ENCODE measurements at places on chromosomes 4 and X.
A peak's percentile ranks its signal among the peaks of the same experiment; 100 is the strongest.

DNA sequence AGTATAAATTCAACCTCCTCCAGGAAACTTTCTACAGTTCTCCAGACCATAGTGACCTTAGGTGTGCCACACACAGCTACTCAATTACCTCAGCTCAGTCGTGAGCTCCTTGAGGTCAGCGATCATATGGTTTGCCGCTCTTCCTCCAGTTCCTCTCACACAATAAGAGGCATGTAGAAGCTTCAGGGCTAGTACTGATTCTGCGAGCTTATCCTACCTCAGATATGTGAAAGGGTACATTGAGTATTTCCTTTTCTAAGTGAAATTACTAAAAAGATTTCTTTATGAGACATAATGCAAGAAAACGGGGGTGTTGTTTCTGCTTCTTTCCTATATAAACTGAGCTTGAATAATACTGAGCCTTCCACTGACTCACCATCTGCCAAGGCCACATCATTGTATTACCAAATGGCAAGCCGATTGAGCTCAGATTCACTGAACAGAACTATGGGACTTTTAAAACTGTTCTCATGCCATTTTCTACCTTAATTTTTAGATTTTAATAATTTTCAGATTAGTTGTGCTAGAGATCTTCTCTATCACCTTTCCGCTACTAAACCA, 183.1 kb downstream of the HS6ST2 start:
- DNase-seq, result no peak

GRCh38 chr4:136893573-136893972, 638.7 kb downstream of the PCDH18 start:
- no peak for DNase-seq

DNA sequence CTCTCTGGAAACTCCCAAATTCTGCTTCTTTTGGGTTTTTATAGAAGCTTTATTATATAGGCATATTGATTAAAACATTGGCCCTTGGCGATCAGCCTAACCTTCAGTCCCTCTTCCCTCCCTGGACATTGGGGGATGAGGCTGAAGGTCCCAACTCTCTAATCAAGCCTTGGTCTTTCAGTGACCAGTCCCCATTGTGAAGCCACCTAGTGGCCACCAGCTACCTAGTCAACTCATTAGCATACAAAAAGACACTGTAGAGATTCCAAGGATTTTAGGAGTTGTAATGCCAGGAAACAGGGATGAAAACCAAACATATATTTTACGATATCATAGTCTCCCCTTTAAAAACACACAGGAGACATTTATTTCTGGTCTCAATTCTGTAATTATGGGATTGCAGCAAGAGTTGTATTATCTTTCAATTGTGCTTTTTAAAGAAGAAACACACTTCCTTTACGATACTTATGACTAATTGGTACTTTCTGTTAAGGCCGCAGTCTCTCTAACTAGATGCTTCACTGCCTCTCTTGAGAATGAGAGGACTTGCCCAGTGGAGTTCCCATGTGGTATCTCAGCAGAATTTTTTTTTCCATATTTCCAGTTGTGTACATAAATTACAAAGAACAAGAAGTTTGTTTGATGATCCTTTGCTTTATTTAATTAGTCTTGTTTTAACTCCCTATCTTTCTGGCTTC, 58.2 kb downstream of the WDR17 start:
- peak; percentile 2 for DNase-seq

GRCh38 chr4:11468901-11469300, 40.2 kb upstream of the HS3ST1 start:
- DNase-seq, result no peak

- no peak for DNase-seq
Measured at GRCh38 chr4:77432717-77433417, 172.8 kb upstream of the CXCL13 start.

GRCh38 chr4:157819693-157820464, 352.9 kb downstream of the GASK1B start:
- DNase-seq, result no peak

- DNase-seq, result no peak
Measured at GRCh38 chr4:87589531-87589930, 18.8 kb upstream of the DSPP start.

GRCh38 chr4:95877636-95878035, 37.7 kb downstream of the PDHA2 start:
- no peak for DNase-seq

GRCh38 chr4:97627750-97628149, 515.5 kb downstream of the STPG2 start:
- DNase-seq, result no peak

GRCh38 chr4:15333692-15334633, 93.9 kb upstream of the C1QTNF7 start:
- DNase-seq, result no peak

DNA sequence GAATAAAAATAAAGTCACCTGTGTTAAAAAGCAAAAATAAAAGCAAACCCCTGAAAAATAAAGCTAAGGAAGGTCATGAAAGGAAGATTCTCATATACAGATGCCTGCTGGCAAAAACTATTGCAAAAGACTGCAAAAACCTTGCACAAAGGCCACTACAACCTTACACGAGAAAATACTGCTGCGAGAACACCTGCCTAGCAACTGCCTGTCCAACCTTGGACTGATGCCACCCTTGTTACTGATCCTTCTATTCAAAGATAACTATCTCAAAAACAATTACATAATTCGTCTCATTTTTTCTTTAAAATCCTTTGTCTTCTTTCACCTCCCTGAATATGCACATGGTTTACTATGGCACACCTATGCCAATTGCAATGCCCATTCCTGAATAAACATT, 49.6 kb downstream of the SLC2A9 start:
- DNase-seq, result no peak

DNA sequence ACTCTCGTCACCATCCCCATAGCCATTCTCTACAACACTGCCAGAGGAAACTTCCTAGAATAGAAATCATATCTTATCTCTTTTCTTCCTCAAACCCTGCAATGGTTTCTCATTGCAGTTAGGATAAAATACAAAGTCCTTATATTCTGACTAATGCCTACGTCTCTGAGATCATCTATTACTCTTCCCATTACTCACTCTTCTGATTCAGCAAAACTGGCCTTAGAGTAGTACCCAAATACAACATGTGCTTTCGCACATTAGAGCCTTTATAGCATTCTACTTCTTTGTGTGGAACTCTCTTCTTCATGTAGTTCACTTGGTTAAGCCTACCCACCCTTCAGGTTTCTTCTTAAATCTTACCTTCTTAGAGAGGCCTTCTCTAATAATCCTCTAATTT, 28.0 kb downstream of the LHFPL1 start:
- no peak for DNase-seq

Measured in NCI-H1694 treated with DMSO at 0.1 percent for 48 hours (cell line).